GM23338 (cell line): ENCODE measurements at places on chromosomes 11 and 22.

- DNase-seq, result no peak
Observed at GRCh38 chr11:79592406-79592805, 151.6 kb upstream of the TENM4 start.

DNA sequence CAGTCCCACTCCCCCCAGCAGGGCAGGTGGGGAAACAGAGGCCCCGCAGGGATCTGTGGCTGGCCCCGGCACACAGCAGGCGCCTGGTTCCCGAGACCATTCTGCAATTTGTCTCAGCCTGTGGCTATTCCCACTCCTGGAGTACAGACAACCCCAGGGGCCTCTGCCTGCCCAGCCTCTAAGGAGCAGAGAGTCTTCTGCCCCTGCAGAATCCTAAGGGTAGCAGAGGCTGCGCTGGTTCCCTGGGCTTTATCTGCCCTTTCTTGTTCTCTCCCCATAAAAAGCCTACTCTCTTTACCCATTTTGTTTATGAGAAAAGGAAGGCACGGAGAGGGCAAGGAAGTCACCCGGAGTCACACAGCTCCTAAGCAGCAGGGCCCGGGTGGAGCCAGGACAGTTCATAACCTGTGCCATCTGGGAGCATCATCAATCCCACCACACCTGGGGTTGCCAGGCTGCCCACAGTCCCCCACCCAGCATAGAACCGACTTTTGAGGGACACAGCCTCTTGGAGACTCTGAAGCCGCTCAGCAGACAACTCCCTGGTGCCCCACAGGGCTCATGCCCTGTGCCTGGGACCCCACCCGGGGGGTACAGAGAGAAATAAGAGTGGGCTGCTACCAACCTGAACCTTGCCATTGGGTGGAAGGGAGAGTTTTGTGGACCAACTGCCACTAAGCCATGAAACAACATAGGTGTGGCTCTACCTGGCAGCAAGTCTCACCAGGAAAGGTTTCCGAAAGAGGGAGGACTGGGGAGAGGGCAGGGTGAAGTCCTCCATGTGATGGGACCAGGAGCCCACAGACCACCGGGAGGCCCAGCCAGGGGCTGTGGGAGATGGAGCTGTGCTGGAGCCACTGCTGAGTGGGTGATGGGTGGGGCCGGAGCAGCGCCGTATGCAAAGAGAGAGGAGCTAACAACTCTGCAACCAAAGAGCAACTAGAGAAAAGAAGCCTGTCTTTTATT, 17.2 kb upstream of the LINC01488 start:
- no peak for DNase-seq

GRCh38 chr22:48884786-48885185, 942.9 kb downstream of the BRD1 start:
- DNase-seq, result no peak

DNA sequence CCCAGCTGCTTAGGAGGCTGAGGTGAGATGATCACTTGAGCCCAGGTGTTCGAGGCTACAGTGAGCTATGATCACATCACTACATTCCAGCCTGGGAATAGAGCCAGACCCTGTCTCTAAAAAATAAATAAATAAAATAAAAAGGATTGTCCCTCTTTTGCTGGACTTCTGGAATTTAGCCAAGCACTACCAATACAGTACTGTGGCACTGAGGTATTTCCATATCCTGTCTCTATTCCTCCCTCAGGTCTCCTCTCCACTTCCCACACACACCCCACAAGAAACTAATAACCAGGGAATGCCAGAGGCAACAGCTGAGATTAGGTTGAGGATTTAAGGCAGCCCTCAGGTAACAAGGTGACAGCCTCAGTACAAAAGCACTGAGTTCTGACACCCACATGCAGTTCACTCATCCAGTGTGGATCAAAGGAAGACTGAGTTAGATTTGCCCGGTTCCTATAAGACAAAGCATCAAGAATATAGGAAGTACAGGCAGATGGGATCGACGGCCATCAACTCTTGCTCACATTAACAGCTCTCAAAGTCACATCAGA, 4.5 kb upstream of the PPP2R1B start:
- DNase-seq, result no peak

- no peak for DNase-seq
Observed at GRCh38 chr22:31083377-31083768, 2.3 kb downstream of the SMTN start.

DNA sequence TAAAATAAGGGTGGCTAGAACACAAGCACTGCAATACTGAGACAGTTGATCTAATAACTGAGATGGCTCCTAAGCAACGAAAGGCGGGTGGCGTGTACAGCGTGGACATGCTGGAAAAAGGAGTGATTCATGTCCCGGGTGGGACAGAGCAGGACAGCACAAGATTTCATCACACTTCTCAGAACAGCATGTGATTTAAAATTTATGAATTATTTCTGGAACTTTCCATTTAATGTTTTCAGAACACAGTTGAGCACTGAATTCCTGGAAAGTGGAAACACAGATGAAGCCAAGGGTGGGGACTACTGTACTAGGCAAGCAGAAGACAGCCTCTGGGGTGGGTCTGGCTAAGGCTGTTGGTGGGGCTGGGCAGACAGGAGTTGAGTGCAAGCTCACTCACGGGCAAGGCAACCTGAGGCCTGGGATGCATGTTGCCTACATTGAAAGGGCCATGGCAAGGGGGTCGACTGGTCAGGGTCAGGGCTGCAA, 165.6 kb upstream of the DDI1 start:
- no peak for DNase-seq

- no peak for DNase-seq
Observed at GRCh38 chr11:39239553-39239952, 2219.9 kb downstream of the LRRC4C start.

GRCh38 chr22:33393432-33393831, 335.3 kb upstream of the SYN3 start:
- no peak for DNase-seq

DNA sequence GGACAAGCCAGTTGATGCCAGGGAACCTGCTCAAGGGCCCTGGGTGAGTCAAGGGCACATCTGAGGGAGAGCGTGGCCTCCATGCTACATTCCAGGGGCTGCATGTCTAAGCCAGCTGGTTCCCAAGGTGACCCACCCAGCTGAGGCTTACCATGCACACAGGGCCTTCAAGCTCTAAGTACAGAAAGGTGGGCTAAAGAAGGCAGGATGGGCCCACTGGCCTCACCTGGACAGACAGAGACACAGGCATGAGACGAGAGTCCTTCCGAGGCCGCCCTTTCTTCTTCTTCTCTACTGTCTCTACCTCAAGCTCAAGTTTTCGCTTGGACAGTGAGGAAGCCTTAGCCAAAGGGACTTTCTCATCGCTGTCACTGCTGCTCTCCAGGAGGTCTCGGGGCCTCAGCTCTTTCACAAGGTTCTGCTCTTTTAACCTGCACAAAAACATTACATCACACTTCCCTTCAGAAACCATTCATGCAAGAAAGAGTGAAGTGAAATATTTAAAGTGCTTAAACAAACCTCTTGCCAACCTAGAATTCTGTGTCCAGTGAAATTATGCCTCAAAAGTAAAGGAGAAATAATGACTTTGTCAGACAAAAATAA, 69.9 kb downstream of the HIRA start:
- no peak for DNase-seq

DNA sequence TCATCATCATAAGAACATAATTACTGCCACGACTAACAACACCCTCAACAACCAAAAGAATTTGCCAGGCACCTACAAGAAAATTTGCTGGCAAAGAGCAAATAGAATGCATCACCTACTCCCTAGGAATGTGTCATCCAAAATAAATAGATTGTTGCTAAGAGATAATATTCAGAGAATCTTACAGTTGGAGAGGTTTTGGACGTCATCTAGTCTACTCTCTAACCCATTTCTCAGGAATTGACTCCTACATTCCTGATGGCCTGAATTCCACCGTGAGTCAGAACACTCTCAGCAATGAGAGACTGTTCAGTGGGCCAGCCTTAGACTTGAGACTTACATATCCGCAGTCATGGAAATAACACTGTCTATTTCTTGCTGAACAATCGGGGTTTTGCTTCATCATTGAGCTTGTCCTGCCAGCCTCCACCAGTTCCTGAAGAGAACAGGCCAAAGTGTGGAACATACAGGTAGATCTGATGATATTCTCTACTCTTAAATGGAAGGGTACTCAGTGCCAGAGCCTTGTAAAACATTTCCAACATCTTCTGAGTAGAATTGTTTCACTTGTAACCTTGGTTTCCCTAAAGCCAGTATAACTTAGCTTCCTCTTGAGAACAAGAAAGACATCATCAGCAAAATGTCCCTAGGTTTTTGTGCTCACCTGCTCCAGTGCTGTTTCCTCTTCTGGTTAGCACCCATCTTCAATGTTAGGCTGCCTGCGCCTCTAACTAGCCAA, 8.3 kb downstream of the KIRREL3 start:
- no peak for DNase-seq

DNA sequence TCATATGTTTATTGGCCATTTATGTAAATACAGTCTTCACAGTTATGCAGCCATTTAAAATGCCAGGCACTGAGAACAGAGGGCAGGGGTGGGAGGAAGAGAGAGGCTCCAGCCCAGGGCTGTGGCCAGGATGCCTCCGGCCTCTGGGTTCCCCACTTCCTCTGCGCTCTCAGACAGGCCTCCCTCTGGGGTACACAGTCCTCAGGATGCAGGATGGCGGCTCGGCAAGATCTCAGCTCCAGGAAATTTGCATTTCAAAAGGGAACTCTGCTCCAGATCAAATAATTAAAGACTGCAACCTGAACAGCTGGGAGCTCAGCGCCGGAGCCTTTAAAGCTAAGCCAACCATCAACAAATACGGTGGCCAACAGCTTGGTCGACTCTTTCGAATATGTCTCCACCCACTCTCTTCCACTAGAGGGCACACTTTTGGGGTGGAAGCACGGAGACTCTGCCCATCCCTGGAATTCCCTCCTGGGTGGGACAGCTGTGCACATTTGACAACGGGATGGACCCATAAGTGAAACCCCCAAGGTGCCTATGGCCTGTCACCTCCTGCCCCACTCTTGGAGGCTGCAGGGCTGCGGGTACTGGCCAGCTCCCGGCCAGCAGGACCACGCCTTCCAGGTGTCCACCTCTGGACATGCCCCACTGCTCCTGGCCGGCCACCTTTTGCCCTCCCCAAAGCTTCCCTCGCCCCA, 1044.7 kb downstream of the BRD1 start:
- DNase-seq, result no peak

- DNase-seq, result no peak
Observed at GRCh38 chr11:117839380-117839881, 14.9 kb upstream of the FXYD2 start.

DNA sequence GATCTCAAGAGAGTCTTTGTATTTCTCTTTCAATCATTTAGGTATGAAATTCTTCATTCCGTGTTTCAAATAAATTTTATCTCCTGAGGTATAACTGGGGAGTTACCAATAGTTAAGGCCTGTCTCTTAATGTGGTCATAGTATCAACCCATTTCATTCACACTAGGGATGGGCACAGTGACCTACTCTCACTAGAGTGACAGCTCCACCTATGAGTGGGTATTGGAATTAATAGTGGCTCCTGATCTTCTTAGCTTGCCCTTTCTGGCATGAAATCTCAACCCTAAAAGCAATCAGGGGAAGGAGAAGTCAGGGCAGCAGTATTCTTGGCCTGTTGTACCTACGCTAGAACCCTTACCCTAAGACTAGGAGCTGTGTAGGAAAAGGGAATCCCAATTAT, 507.7 kb downstream of the FAM181B start:
- DNase-seq, result peak; percentile 36

GRCh38 chr11:3855808-3856491, 486 bp downstream of the STIM1 start:
- DNase-seq, result peak; percentile 58

- peak; percentile 82 for DNase-seq
Observed at GRCh38 chr22:45994491-45995404, 17.8 kb upstream of the WNT7B start.

DNA sequence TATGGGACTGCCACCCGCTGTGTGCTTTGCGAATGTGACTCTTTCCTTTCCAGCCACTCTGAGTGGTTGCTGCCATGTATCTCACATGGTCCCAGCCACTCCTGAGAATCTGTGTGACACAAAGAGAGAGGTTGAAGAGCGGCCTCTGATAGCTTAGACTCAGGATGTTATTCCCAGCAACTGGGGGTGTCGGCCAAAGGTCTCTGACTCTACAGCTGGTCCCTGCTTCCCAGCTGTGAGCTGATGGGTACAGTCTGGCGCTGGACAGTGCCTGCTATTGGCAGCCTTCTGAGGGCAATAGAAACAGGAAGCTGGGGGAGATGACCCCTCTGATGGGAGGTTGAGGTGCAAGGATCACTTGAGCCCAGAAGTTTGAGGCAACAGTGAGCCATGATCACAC, 105.1 kb downstream of the RRAS2 start:
- DNase-seq, result no peak

GRCh38 chr22:42794551-42795510, 62.2 kb downstream of the ARFGAP3 start:
- DNase-seq, result peak; percentile 50

DNA sequence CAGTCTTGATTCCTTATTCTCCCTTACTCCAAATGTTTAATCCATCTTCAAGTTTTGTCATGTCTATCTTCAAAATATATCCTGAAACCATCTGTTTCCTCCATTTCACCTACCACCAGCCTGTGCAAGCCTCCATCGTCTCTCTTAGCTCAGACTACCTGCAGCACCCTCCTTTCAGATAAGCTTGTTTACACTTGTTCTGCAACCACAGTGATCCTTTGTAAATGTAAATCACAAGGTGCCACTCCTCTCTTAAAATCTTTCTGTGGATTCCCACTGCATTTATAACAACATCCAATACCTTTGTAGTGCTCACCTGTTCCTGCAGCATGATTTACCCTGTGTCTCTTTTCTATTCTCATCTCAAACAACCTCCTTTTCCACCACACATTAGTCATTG, 31.8 kb upstream of the GPR83 start:
- DNase-seq, result no peak

- DNase-seq, result no peak
Observed at GRCh38 chr11:74018331-74019005, 9.6 kb upstream of the UCP3 start.

DNA sequence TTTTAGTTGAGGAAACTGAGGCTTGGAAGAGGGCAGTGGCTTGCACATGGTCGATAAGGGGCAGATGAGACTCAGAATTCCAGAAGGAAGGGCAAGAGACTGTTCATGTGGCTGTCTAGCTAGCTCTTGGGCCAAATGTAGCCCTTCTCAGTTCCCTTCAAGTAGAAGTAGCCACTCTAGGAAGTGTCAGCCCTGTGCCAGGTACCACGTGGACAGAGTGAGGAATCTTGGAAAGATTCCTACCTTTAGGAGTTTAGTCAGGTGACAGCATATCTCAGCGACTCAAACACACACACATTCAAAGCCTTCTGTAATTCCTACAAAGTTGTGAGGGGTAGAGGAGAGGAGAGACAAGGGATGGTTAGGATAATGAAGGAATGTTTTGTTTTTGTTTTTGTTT, 18.3 kb downstream of the PIK3IP1 start:
- DNase-seq, result no peak

DNA sequence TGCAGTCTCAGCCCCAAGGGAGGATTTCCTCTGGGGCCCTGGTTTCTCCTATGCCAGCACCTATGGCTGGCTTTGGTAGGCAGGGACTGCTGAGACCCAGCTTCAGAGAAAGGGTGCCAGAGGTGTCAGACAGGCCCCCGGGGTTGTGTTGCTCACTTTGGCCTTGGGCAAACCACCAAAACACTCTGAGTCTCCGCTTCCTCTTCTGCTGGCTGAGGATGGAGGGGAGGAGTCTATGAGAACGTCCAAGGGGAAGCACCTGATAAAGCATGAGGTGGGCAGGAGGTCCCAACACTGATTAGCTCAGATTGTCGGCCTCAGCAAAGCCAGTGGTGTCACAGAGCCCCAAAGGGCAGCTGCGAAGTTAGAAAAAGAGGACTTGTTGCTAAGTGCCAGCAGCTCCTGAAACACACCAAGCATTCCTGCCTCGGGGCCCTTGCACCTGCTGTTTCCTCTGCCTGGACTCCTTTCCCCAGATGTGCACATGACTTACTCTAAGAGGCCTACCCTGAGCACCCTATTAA, 10.5 kb downstream of the SMTNL1 start:
- no peak for DNase-seq

- no peak for DNase-seq
Observed at GRCh38 chr11:86058360-86058759, 10.5 kb downstream of the PICALM start.
